ENCODE measurements at places on chromosomes 1 and 21.

DNA sequence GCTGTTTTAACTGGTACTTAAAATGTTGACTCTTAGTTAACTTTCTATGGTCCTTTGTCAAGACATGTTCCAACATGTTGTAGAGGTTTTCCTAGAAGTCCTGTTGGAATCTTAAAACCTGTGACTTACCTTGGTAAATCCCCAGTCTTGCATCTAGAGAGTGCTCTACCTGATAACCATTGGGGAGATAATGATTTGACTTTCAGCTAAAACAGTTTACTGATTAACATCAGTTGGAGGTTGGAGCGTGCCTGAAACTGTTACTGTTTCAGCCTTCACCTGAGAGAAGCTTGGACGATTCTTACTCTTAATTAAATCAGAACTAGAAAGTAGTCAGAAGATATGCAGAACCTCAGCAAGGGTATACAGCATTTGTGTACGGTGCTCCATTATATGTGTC lies 8.8 kb downstream of the MDM4 start:
- DNase-seq = no peak

GRCh38 chr1:53271446-53272090 lies 33.2 kb upstream of the MAGOH start:
- no peak for DNase-seq

DNA sequence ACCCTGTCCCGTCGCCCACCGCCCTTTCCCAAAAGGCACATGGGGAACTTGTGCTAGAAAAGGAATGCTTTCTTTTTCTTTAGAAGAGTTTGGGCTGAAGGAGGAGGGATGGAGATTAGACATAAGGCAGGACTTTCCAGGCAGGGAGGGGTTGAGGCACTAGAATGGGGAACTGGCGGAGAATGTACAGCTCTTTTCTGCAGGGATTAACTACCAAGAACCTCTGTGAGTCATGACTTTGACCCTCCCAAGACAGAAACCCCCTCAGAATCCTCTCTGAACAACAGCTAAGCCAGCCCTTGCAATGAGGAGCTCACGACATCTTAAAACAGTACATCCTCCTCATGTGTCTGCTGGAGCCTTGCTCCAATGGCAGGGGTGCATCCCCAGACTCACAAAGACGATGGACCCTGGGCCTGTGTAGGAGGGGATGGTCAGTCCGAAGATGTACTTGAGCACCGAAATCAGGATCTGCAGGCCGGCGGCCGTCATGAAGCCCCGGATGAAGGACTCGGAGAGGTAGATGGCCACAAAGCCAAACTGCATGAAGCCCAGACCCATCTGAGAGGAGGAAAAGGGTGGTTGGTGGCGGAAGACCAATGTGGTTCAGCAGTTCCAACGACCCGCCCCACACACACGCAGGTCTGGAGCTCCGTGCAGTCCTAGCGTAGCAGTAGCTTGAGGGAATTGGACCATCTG lies 13.6 kb downstream of the SLC26A9 start:
- no peak for DNase-seq

- no peak for DNase-seq
Observed at GRCh38 chr1:2979191-2980072, 41.8 kb upstream of the ACTRT2 start.

DNA sequence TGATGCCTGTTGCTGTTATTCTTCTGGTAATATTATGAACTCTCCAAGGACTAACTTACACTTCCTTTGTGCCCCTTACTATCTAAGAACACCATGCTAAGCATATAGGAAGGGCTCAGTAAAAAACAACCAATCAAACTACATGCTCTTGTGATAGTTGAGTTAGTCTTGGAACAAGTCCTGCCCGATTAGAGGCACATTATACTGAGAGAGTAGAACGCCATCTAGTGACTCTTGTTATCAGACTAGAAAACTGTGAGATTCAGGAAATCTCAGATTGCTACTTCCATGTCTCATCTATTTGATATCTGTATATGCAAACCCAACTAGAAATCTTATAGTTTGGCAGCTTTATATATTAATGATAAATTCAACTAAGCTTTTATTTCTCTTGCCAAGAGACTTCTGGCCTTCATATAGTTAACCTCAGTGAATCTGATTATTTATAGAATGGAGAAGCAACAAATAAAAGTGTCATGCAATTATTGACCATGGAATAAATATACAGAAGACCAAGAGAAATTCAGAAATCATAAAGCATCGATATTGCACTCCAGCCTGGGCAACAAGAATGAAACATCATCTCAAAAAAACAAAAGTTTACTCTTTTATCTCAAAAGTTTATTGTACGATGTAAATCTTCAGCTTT lies 7.8 kb upstream of the SRRM1 start:
- peak; percentile 75 for DNase-seq

- DNase-seq = peak; percentile 80
Observed at GRCh38 chr1:77639056-77639455, 43.4 kb downstream of the ZZZ3 start.

DNA sequence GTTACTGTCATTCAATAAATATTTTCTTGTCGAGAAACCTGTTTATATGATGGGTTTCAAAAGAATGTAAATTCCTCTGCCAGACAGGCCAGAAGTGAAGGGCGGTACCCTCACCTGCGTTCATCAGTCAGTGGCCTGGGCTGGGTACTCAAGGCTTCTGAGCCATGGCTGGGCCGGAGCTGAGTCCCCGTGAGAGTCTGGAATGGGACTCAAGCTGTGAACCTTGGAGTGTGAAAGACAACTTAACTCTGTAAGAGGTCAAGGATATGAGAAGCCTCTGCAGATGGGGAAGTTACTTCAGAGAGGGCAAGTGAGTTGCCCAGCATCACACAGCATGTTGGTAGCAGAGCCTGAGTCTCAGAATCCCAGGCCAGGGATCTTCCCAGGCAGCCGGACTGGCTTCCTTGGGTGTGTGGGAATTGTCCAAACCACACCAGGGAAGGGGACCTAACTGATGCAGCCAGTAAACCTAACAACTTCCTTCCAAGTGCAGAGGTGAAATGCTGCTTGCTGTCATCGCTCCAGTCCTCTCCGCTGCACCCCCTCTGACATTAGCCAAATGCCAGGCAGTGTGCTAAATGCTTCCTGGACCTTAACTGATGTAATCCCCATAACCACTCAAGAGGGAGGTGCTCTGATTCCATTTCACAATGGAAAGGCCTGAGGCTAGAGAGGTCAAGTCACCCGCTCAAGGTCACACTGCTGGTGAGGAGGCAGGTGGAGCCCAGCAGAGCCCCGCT lies 4.8 kb downstream of the DISP3 start:
- no peak for DNase-seq

DNA sequence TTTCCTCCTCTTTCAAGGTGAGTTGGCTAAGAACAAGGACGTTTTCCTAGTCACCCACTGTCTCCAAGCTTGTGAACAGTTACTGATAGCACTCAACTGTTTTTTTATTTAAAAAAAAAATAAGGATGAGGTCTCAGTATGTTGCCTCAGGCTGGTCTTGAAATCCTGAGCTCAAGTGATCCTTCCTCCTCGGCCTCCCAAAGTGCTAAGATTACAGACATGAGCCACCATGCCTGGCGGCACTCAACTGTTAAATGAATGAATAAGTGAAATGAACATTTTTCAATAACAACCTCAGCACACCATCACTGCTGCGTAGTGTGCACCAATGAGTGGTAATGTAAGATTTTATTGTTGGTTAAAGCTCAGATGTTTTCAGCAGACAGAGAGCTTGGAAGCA lies 214.1 kb upstream of the NRIP1 start:
- DNase-seq = no peak

- DNase-seq = no peak
Observed at GRCh38 chr1:41340655-41341364, 20.4 kb upstream of the FOXO6 start.

GRCh38 chr1:46571691-46572225 lies 20.3 kb upstream of the KNCN start:
- no peak for DNase-seq

DNA sequence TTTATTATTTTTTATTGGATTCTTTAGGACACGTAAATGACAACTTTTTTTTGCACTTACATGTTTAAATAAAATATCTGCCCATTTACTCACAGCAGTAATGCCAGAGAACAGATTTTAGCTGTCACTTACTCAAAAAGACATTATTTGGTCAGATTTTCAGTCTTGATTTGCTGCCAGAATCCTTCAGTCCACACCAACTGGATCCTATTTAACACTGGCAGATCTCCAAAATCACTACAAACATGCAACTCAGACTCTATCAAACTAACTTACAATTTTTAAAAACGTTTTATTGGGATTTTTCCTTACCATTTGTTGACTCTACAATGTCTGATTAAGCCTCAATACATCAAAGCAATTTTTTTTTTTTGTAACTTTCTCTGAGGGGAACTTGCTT lies 11.1 kb downstream of the ATP6V1G3 start:
- DNase-seq = peak; percentile 91

GRCh38 chr1:50796272-50796671 lies 163.8 kb downstream of the FAF1 start:
- no peak for DNase-seq

- no peak for DNase-seq
Observed at GRCh38 chr1:26412180-26412840, 1.7 kb downstream of the LIN28A start.

DNA sequence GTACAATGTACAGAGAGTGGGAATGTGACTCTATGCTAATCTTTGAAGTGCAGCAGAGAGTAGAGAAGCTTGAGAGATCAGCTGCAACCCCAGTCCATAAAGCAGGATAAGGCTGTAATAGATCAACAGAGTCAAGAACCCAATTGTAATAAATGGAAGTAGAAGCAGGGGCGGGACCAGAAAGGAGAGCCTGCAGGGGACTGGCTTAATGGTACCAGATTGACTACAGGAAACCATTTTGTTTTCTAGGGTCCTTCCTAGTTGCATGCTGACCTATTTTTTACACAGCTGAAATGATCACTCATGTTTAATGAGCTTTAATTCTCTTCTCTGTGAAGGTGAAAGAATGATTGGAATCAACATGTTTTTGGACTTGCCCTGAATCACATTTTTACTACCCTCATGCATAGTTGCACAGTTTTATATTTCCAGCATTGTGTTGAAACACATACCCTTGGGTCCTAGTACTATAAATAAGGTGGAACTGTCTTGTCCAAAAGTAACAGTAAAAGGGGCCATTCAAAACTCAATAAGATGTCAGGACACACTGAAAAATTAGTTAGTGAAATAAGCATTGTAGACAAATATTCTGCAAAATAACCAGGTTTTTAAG lies 69.8 kb downstream of the GPR88 start:
- DNase-seq = no peak

- no peak for DNase-seq
Observed at GRCh38 chr21:30326390-30326789, 6.3 kb upstream of the KRTAP26-1 start.

DNA sequence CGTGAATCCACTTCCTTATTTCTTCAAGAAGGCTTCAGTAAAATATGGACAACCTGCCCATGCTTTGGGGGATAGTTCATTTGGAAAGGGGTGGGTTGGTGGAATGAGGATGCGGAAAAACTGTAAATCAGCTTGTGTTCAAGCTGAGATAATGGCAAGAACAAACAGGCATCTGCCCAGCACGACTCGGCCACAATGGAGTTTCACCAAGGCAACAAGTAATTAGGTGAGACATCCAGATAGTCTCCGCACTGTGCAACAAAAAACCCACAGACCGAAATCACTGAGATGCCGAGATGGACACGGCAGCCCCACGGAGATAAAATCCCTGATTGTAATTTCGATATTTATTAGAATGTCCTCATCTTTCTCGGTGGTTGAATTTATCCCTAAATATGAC lies 455.2 kb downstream of the AJAP1 start:
- no peak for DNase-seq

- no peak for DNase-seq
Observed at GRCh38 chr1:168343566-168343965, 62.9 kb downstream of the TBX19 start.

DNA sequence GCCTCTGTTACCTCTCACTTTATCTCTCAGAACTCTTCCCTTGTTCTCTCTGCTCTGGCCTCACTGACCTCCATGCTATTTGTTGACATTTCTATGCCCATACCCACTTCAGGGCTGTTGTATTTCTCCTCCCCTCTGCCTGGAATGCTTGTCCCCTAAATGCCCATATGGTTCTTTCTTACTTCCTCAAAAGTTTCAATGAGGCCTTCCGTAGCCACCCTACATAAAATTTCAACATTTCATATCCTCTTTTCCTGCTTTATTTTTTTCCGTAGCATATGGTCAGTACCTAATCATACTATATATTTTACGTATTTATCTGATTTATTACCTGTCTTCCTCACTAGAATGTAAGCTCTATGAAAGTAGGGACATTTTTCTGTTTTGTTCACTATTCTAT lies 47.1 kb upstream of the ZYG11A start:
- DNase-seq = no peak

DNA sequence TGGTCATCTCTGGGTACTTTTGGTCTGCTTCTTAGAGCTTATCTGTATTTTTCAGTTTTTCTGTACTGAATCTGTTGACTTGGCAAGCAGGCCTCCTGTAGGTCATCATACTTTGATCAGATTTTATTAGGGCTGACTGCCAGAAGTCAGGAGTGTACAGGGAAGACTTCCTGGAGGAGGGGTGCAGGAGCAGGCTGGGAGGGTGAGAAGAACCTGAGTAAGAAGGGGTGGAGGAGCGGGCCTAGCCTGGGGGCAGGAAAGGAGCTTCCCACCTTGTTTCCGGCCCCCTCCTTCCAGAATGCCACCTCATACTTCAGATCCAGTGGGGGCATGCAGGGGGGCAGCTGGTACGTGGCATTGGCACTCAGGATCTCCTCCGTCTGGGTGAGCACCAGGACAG lies 18.3 kb upstream of the IL22RA1 start:
- no peak for DNase-seq

DNA sequence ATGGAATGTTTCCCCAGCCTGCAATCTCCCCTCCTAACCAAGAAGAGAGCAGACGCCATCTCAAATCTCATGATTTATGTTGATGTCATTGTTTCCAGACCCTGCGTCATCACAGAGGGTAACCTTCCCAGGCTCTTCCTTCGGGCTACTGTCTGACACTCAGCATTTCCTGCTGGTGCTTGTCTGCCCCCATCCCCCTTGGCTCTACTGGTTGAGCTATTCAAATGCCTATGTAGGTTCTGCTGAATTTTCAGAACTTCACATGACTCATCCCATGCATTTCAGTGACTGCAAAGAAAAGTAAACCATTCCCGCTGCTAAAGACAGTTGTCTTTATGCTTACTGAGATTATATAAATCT lies 24.8 kb upstream of the ITPKB start:
- DNase-seq = peak; percentile 82

DNA sequence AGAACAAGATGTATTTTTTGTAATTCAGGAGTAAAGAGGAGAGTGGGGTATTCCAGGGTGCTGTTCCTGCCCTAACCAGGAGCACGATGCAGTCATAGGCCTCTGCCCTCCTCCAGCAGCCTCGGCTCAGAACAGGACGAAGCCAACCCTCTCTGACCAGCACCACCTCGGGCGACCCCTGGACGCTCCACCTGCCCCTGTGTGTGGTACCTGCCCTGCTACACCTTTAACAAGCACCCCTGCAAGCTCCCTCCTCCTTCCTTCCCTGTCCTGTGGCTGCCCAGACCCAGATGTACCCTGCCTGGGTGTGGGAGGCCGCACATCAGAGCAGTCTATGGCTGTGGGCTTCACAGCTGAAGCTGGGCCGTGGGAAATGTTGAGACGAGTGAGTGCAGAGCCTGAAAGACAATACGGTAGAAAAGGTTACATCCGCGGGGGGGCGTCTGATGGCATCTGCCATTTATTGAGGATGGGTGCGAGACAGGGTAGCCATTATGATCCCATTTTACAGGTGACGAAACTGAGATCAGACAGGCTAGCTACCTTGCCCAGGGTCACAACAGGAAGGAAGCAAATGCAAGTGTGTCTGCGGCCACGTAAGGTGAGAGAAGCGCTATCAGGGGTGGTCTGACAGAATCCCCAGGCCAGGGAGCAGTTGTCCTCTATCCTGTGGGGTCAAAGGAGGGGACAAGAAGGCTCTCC lies 4.6 kb downstream of the ERG start:
- no peak for DNase-seq

All from fibroblast of skin of scalp (primary cell).